ENCODE measurements at places on chromosomes 13 and 19.

DNA sequence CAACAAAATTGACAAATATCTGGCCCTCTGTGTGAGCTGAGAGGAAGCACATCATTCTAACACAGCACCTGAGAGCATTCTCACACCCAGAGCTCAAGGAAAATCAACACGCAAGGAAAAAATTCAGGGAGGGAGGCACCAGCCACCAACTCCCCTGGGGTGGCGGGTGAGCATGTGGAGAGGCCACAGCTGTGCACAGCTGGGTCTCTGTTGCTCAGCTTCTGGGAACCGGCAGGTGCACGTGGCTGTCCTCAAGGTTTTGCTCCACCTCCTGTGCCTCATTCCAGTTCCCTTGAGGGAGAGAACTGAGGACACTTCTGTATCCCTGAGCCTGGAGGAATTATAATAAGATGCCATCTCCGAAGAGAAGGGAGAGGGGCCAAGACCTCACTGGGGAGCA, 134.0 kb downstream of the USP12 start:
- DNase-seq: no peak

DNA sequence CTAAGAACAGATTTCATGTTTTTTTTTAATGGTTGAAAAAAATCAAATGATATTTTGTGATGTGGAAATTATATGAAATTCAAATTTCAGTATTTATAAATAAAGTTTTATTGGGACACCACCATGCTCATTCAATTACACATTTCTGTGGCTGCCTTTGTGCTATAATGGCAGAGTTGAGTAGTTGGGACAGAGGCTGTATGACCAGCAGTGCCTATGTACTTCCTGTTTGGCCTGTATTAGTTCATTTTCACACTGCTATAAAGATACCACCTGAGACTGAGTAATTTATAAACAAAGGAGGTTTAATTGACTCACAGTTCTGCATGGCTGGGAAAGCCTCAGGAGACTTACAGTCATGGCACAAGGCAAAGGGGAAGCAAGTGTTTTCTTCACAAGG, 33.6 kb downstream of the AKAP11 start:
- no peak for DNase-seq

GRCh38 chr19:41701401-41702075, 6.9 kb upstream of the CEACAM5 start:
- DNase-seq: no peak

DNA sequence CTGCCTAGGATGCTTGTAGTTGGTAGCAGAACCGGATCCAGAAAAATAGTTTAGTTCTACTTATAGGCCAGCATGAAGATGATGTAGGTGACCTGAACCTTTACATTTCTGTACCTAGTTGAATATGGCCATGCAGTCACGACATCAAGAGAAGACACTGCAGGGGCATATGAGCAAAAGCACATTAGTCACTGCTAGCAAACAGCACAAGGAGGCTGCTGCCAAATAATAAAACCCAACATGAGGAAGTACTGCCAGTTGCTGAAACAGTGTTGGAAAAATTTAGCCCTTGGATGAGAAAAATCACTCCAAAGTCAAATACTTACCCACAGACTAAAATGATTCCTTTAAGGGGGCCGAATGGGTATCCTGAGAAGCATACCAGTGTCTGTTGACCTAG, 20.8 kb downstream of the ERICH6B start:
- no peak for DNase-seq

Data from stimulated activated naive CD8-positive, alpha-beta T cell treated with anti-CD3 and anti-CD28 coated beads, Interleukin-15, amount 100 ng/mL, for 72 hours (primary cell).